ENCODE measurements at places on chromosomes 5 and 9.

GRCh38 chr5:69167493-69167855 is 524 bp downstream of the CCNB1 start:
- no peak for DNase-seq

DNA sequence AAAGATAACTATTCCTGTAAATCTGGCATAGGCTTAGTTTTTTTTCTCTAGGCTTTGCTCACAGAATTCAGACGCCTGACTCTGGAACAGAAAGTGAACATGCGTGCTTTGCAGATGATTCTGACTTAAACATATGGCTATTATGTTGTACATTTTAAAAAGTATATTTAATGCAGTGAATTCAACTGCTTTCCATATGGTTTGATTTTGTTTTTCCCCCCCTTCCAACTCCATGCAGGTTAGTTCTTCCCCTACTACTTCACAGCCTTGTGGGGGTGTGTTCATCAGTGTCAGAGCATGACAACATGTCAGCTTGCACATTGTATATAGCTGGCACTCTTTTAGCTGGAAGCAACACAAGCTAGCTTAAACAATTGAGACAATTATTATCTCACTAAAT is 226.8 kb downstream of the TMEM167A start:
- no peak for DNase-seq

GRCh38 chr9:134224127-134224526 is 59.8 kb upstream of the RNU6ATAC start:
- no peak for DNase-seq

- DNase-seq = no peak
These were observed 25.0 kb upstream of the CAPSL start for GRCh38 chr5:35963381-35963843.

GRCh38 chr9:70421272-70422180 is 7.1 kb upstream of the KLF9 start:
- DNase-seq = no peak

DNA sequence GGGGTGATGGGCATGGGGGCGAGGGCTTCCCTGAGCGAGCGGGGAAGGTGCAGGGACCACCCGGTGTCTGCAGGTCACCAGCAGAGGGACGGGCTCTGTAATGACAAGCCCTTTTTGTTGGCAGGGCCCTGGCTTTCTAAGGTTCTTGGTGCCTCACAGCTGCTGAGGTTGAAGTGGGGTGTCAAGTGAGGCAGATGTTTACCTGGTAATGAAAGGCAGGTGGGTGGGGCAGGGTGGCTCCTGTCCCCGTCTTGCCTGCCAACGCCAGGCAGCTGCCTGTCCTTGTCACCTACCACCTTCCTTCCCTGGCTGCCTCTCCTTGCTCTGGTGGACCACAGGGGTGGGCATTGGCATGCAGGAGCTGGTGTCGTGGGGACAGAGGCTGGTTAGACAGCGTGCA is 41.0 kb upstream of the SEMA4D start:
- DNase-seq = no peak

- DNase-seq = no peak
These were observed 561.1 kb downstream of the KCTD16 start for GRCh38 chr5:144731786-144732185.

DNA sequence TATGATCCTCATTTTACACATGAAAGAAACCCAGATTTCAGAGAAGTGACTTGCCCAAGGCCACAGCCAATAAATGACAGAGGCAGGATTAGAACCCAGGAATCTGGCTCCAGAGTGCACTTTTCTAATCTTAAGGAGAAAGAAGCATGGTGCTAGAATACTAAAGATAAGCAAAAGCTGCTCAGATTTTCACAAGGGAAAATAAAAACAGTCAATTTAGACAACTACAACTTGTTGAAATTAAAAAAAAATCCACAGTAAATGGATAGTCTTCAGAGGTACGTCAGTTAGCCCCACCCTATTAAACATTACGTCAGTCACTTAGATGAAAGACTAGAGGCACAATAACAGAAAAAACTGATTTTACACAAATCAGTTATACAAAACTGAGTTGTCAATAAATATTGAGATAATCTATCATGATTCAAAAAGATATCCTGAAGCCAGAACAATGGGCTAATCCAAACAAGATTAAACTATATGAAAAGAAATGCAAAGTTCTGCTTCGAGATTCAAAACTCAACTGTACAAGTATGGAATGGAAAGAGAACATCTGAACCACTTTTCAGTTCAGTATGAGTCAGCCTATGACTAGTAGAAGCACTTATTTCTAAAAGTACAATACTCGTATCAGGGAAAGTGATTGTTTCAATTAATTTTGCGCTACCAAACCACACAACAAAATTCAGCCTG is 9.3 kb downstream of the TMEM245 start:
- no peak for DNase-seq

GRCh38 chr5:39426746-39427105 is 1.9 kb upstream of the DAB2 start:
- DNase-seq = no peak

DNA sequence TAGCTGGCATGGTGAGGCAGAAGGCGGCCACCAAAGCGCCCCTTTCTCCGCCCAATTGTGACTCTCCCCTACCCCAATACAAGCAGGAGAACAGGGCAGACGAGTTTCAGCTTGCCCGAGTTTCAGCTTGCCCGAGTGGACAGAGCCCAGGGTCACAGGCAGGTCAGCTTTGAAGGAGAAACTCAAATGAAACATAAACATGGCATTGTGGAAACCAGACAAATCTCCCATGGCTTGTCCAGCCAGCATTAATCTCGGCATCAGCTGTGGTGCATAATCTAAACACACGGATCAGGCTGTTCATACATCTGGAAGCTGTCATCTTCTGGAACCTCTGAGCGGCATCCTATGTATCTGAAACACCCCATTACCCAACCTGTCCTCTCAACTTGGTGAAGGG is 16.9 kb downstream of the PTCH1 start:
- no peak for DNase-seq

DNA sequence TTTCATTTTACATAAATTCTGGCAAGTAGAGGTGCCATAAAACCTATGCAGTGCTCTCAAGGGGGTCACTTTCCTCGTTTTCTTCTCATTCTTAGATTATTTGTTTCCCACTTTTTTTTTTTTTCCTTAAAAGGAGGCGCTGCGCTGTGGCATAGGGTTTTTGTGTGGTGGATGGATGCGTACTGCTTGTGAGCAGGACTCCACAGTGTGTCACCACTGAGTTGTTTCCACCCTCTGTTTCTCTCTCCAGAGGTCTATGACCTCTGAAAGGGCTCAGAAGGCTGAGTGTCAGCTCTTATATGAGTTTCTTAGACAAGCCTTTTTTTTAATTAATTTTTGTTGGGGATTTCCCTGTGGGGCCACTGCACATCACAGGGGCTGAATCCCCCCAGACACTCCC is 13.6 kb upstream of the CLTB start:
- DNase-seq = no peak

GRCh38 chr5:90446961-90447360 is 27.6 kb downstream of the MBLAC2 start:
- DNase-seq = no peak

GRCh38 chr9:108620767-108621166 is 235.0 kb downstream of the ACTL7B start:
- DNase-seq = no peak

- DNase-seq = no peak
These were observed 46.8 kb downstream of the ELAVL2 start for GRCh38 chr9:23779220-23779619.

GRCh38 chr9:93020771-93021670 is 37.5 kb upstream of the SUSD3 start:
- no peak for DNase-seq

- DNase-seq = peak; percentile 80
These were observed 53.2 kb downstream of the TRIP13 start for GRCh38 chr5:945691-946551.

DNA sequence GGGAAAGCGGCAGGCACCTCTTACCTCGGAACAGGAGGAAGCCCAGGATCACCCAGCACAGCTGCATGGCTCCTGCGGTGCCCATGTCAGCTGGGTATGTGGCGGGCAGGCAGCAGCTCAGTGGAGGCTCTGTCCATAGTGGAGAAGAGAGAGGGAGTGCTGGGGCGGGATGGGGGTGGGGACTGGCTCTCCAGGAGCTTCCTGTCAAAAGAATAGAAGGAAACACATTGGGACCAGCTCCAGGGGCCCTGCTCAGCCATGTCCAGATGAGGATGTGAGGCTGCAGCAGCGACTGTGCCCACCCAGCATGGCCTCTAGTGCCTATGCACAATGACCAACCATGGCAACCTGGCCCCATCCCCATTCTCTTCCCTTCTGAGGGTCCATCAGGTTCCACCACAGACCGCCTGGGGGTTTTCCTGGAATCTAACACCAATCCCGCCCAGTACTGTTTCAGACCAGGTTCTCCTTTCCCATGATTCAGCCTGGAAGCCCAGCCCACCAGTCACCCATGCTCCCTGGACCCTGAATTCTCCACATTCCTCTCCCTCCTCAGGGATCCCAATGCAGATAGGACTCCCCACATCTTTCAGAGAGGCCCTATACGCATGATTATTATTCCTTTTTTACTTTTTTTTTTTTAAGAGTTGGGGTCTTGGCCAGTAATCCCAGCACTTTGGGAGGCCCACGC is at the start of gene ECSCR:
Gene ECSCR, minus strand, starts transcription at position 158 of the 691 bp plus-strand sequence. Its CDS starts 73 bp downstream, at position 85.
- DNase-seq = no peak

DNA sequence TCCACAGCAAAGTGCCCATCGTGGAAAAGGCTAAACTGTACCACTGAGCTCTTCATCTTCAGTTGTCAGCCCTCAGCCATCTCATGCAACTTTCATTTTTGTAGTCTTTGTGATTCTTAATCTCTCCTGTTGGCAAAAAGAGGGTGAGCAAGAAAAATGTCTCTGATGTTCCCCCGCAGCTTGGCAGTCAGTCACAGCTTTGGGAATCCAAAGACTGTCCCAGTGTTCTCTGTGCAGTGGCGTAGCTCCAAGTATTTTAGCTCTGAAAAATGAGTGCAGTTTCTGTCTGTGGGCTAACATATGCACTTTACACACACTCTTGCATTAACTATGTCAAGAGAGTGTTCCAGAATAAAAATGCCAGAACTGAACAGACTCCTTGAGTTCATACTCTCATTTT is 372.2 kb downstream of the TMEM232 start:
- DNase-seq = no peak

DNA sequence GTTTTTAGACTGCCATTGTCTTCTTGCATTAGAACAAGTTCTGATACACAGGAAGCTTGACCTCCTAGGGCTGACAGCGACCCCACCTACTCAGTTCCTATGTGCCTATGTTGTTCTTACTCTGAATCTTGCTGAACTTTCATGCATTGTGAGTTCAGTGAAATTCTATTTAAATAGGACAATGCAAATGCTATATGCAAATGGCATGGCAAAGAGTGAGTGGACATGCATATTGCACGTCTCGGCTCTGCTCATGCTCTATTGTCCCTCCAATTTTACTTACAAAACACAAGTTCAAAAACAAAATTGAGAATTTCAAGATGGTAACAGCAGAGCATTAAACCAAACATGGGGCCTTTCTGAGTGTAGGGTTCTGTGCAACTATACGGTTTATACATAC is 5.3 kb upstream of the DCP2 start:
- DNase-seq = no peak

DNA sequence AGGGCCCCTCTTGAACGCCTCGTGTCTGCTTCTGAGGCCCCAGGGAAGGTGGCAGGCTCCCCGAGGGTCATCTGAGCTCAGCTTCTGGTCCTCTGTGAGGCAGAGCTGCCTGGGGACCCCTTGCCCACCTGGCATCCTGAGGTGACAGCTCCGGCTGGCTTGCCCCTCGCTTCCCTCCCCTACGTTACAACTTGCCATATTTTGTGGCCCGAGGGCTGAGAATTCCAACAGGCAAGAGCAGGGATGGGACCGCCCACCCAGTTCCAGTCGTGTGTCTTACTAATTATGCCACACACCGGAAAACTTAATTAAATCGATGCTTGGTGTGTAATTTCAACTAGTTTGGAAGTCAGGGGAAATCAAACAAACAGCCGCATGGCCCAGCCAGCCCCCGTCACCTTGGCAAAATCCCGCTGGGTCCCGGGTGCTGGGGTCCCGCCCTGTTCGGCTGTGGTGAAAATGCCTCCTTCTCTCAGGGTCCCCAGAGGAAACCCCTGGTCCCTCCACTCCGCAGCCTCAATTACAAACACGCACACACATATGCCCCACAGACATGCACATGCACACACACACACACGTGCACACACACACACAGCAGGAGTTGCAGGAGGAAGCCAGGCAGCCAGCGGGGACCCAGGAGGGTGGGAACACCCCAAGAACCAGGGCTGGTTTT is 221.0 kb upstream of the IER5L start:
- no peak for DNase-seq

GRCh38 chr5:77282337-77283027 is 72.0 kb downstream of the PDE8B start:
- no peak for DNase-seq

GRCh38 chr9:133463864-133464615 is 4.3 kb downstream of the CACFD1 start:
- no peak for DNase-seq

DNA sequence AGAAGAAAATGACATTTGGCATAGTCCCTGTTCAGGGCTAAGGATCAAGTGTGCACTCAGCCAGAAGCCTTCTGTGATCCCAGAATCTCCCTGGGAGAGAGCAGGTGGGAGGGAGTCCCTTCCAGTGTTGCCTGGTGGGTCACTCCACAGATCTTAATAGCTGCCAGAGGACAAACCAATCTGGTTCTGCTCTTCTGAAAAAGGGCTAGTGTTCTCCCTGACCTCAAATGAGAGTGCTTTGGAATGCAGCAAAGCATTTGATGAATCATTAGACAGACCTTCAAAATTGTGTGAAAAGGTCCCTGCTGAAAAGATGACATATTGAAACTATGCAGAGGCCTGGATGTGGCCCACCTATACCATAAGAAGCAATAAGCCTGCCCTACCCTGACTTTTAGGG is 339.7 kb downstream of the TMEM232 start:
- no peak for DNase-seq

DNA sequence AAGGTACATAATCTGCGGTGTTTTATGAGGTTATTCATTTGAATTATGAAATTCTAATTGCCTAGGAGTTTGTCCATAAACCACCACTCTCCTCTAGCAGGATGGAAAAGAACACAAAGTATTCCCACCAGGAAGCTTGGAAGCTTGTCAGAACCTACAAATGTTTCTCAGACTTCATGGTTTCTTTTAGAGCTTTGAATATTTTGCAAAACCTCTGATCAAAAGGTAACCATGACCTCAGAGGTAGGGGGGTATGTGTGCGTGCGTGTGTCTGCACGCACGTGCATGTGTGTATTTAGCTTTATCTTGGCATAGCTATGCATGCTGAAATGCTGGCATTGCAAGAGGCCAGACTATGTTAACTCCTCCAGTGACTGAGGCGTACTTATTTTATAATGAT is 847.0 kb downstream of the TLE1 start:
- DNase-seq = no peak
